ENCODE measurements at places on chromosomes 13 and 19. TPM values are rescaled to one million over a fixed set of nuclear protein-coding genes. Genes with fewer than 3 reads are reported as not detected.

The RAB11B gene
- total RNA-seq, result 113 TPM

The PTPRH gene
- not detected for total RNA-seq

The ARL11 gene
- 1.7 TPM for total RNA-seq

The C2CD4C gene
- not detected for total RNA-seq

The PCDH20 gene
- total RNA-seq, result not detected

The C19orf67 gene
- 0.60 TPM for total RNA-seq
